ENCODE measurements at places on chromosomes 11 and 22.

DNA sequence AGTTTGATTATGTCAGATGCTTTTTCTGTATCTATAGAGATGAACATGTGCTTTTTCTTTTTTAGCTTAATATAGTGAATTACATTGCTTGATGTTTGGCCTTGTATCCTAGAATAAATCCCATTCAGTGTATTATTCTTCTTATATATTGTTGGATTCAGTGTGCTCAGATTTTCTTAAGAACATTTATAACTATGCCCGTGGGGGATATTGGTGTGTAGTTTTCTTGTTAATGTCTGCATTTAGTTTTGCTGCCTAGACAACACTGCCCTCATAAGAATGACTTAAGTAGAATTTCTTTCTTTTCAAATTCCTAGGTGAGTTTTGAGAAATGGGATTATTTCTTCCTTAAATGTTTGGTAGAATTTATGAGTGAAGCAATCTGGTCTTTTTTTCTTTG lies 98.5 kb downstream of the TMEM135 start:
- no peak for DNase-seq

DNA sequence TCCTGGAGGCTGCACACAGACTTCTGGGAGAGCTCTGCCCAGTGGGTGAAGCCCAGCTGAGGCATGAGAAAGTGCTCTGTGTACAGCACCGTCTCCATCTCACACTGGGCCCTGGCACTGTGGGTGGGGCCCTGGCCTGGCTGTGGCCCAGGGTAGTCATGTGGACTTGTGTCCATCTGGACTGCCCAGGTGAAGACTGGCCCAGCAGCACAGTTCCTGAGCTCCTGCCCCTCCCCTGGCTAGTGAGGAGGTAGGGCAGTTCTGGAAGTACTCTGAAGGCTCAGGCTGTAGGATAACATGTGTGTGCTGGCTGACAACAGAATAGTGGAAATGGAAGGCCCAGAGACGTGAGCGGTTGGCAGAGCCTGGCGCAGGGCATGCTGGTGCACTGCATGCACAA lies 35.4 kb downstream of the RSPH14 start:
- no peak for DNase-seq

GRCh38 chr22:20432244-20432686 lies 5.4 kb downstream of the SCARF2 start:
- DNase-seq, result no peak

DNA sequence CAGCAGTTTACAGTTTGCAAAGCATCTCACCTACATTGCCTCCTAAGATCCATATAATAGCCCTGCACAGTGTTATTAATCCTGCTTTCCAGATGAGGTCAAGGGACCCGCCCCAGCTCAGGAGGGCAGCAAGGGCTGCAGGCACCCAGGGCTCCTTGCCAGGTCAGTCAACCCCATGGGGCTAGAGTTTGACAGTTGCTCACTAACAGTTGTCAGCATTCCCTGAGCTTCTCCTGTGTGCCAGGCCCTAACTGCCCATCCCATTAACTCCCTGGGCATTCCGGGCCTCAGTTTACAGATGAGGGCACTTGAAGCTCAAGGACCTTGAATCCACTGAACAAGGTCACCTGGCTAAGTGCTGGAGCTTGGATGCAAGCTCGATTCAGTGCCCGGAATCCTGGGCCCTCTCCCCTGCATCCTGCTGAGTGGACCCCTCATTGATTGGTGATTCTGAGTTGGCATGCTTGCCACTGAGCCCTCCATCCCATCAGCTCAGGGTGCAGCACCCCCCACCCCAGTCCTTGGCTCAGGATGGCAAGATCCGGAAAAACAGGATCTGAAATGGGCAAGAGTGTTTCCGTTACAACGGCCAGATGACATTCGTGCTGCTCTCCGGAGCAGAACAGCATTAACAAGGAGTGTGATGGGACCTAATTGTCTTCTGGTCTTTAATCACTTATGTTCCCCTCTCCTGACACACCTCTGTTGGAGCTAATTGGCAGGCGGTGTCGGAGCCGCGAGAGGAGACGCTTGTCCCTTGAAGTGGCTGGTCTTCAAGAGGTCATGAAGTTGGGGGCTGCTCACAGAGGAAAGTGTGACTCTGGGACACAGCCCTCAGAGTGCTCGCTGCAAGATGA lies 87.4 kb upstream of the SHISAL1 start:
- DNase-seq, result no peak

- no peak for DNase-seq
These were observed 28.4 kb upstream of the PPP6R3 start for GRCh38 chr11:68431984-68432645.

- no peak for DNase-seq
These were observed 1996.9 kb upstream of the RAG2 start for GRCh38 chr11:38594895-38595294.

DNA sequence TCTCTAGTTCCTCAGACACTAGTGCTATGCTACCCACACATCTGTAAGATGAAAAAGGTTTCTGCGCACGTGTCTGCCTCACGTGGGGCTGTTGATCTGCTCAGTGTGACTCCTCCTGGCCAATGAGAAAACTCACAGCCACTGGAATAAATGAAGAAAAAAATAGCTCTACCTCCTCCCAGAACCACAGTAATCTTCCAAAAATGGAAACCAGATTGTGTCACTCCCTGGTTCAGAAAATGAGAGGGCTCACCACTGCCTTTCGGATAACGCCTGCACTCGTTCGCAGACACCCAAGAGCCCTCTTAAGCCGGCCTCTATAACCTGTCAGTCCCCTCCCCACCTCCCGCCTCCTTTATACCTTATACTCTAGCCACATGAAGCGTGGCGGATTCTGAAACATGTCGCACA lies 5.1 kb downstream of the APBB1 start:
- no peak for DNase-seq

DNA sequence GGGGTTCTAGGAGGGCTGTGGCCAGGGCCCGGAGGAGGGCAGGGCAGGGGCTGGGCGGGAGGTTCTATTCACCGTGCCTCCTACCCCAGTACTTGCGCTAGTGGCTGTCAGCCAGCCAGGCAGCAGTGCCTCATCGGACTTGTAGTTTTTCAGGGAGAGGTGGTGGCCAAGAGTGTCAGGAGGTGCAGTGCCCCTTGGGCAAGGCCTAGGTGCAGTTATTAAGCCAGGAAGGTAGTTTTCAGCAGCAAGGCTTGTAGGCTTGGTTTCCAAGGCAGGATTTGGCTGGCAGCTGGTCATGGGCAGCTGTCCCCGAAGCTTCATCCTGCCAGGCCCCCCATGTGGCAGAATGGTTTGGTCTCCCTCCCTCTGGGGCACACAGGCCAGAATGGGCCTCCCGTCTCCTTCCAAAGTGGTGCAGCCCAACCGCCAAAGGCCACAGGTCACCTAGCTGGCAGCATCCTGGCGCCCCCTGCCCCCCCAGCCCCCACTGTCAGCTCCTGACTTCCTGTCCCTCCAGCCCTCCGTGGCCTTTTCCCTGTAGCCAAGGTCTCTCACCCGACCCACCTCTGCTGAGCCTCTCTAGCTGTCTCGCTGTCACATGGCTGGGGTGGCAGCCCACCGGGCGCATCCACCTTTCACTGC lies 8.5 kb downstream of the CCDC88B start:
- DNase-seq, result no peak

DNA sequence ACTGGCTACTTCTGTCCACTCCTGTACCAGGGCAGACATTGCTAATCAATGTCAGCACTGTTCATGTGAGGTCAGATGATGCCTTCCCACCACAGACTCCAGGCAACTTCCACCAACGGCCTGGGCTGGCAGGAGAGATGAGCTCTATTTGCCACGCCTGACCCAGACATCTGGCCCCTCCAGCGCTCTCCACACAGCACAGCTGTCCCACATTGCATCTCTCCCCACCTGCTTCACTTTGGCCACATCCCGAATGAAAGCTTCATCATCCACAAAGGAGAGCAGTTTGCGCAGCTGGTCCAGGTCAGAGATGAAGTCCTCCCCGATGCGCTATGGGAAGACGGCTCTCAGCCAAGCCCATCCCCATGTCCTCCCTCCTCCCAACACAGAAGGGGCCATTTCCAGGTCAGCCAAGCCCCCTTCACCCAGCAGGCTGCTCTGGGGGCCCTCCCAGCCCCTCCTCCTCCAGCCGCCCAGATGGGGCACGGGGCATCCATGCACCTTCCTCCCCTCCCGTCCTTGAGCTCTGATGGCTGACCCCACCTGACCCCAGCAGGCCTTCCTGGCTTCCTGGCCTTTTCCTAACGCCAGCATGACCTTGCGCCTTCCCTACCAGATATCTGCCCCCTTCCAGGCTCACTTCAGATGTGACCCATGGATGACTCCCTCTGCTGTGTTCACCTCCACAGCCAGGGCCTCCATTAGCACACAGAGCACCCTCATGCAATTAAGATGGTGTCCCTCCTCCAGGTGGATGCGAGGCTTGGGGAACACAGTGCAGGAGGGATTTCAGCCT lies 7.4 kb downstream of the PYGM start:
- no peak for DNase-seq

DNA sequence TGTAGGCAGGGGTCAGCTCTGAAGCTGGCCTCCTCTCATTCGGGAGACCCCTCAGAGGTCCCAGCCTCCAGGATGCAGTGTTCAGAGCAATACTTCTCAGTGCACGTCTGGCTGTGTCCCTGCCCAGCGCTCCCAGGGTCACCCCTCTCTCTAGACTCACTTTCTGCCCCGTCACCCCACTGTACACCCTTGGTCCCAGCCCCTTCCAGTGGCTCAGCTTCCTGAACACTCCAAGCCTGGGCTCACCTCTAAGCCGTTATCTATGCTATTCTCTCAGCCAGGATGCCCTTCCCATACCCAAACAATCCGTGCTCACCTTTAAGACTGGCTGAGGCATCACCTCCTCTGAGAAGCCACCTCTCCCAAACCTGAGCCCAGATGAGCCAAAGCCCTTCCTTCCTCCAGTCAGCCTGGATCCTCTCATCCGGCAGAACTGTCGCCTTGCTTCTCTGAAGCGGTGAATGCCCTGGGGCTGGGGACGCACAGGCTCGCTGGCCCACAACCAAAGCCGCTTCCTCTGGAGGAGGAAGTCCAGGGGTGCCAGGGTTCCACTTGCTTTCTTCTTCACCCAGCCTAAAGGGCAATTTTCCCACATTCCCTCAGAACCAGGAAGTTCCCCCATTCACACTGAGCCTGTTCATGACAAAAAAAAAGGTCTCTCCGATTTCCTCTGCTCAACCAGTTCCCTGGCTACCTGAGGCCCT lies 13.7 kb upstream of the CDKN1C start:
- DNase-seq, result no peak

- DNase-seq, result no peak
These were observed 183.9 kb upstream of the SYN3 start for GRCh38 chr22:33242078-33242477.

GRCh38 chr11:109902764-109903433 lies 190.3 kb upstream of the ZC3H12C start:
- no peak for DNase-seq

DNA sequence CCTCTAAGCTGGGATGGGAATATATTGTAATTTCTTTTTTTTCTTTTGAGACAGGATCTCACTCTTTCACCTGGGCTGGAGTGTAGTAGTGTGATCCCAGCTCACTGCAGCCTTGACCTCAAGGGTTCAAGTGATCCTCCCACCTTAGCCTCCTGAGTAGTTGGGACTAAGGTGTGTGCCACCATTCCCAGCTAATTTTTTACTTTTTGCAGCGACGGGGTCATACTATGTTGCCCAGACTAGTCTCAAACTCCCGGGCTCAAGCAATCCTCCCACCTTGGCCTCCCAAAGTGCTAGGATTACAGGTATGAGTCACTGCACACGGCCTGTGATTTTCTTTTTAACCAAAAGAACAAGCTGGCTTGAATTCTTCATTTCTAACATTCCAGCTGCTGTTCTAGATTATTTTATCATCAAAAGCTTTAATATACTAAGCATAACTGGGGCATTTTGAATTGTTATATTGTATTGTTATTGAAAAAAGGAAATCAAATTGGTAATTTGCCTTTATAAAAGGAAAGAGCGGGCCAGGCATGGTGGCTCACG lies 26.8 kb upstream of the PPP2R1B start:
- DNase-seq, result no peak

- DNase-seq, result no peak
These were observed 33.1 kb upstream of the GRAMD4 start for GRCh38 chr22:46587061-46587460.

GRCh38 chr11:35391922-35392688 lies 27.3 kb downstream of the SLC1A2 start:
- peak; percentile 60 for DNase-seq

- DNase-seq, result no peak
These were observed 5.4 kb downstream of the BSX start for GRCh38 chr11:122976061-122976733.

GRCh38 chr11:45170484-45170883 lies 24.0 kb downstream of the PRDM11 start:
- no peak for DNase-seq

DNA sequence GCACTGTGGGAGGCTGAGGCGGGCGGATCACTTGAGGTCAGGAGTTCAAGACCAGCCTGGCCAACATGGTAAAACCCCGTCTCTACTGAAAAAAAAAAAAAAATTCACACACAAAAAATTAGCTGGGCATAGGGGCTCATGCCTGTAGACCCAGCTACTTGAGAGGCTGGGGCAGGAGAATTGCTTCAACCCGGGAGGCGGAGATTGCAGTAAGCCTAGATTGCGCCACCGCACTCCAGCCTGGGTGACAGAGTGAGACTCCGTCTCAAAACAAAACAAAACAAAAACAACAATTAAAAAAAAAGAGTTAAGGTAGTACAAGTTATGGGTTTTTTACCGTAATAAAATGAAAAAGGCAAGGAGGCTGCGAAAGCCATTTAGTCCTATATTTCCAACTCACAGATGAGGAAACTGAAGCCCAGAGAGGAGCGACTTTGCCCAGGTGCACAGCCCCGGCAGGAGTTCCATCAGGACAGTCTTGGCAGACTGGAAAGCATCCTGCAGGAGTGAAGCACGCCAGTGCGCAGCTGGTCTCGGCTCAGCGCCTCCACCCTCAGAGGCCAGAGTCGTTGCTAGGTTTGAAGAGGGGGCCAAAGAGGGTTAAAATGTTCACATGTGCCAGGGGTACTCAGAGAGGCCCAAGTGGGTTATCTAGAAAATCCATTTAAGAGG lies 3.8 kb upstream of the FADS3 start:
- DNase-seq, result no peak

- DNase-seq, result no peak
These were observed 87.9 kb downstream of the AMBRA1 start for GRCh38 chr11:46505741-46506482.
